Natural killer cell treated with Interleukin-12 subunit alpha and Interleukin-12 subunit beta and Interleukin-15 and Interleukin-18, amount 100 ng/mL, for 72 hours (primary cell): ENCODE measurements at places on chromosomes 13 and 19. TPM values are rescaled to one million over a fixed set of nuclear protein-coding genes. Genes with fewer than 3 reads are reported as not detected.

Gene CLIP3
- 0.78 TPM for total RNA-seq

- no peak overlapping the region for H3K4me3 ChIP-seq
- H3K36me3 ChIP-seq: no peaks in the 10 kb centered on the region
- peaks cover 9% of the 10 kb centered on the region for H3K27me3 ChIP-seq
- H3K27ac ChIP-seq: no peak overlapping the region
These were observed 62.0 kb downstream of the GPR12 start for GRCh38 chr13:26698392-26699196.

Gene NRTN
- total RNA-seq: not detected

Gene PSG1
- total RNA-seq: not detected

- H3K4me1 ChIP-seq: no peaks in the 10 kb centered on the region
- H3K27ac ChIP-seq: no peak overlapping the region
These were observed 347.6 kb downstream of the OXGR1 start for GRCh38 chr13:96646515-96647211.

DNA sequence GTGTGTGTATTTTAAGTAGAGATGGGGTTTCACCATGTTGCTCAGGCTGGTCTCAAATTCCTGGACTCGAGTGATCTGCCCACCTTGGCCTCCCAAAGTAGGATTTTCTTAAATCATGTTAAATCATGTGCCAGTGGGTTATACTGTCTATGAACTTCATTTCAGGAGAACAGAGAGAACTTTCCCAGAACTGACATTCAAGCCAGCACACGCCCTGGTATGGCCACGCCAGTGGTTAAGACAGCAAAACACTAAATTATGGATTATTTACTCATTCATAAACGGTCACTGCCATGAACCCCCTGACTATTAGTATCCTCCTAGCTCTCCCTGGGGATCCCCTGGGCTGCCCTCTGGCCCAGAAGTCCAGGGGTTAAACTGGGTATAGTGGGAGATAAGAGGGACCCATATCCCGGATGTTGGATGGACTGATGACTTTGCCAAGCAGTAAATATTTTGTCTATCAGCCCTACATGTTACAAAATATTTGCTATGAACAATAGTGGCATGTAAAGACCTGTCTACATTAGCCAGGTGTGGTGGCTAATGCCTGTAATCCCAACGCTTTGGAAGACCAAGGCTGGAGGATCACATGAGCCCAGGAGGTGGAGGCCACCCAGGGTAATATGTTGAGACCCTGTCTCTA, 16.1 kb upstream of the STRN4 start:
- H3K36me3 ChIP-seq: no peaks in the 10 kb centered on the region
- H3K4me3 ChIP-seq: no peak overlapping the region
- H3K27ac ChIP-seq: no peak overlapping the region
- H3K4me1 ChIP-seq: peaks cover 7% of the 10 kb centered on the region

DNA sequence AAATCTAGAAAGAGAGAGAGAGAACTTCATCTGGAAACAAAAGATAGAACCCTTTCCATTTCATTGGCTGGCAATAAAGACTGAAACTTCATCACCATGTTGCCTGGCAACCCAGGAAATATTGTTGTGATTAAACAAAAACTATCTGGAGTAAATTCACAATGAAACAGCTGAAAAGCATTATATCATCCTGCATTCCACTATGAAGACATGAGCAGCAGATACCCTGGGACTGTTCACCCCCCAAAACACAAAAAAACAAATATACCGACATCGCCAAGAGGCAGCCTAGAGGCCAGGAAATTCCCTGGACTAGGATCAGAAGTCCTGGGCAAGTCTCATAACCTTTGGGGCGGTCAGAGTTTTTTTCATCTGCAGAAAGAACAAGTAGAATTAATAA, 158.3 kb downstream of the FOXO1 start:
- H3K36me3 ChIP-seq: no peaks in the 10 kb centered on the region
- no peak overlapping the region for H3K4me3 ChIP-seq
- DNase-seq: no peak
- peaks cover 8% of the 10 kb centered on the region for H3K27me3 ChIP-seq

DNA sequence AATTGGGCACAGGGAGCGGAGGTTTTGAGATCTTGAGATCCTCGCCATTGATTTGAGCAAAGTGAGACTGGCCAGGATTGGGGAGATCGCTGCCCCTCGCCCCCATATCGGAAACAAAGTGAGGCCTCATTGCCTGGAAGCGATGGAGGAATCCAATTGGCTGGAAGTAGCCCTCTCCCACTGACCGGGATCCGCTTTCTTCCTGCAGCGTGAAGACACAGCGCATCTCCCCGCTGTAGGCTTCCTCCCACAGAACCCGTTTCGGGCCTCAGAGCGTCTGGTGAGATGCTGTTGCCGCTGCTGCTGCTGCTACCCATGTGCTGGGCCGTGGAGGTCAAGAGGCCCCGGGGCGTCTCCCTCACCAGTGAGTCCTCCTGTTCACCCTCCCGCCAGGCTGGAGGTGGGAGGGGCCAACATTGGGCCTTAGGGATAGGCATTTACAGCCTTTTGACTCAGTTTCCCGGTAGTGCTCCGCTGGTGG, 438 bp downstream of the PRKCSH start:
- peaks cover 21% of the 10 kb centered on the region for H3K4me1 ChIP-seq
- H3K27me3 ChIP-seq: no peaks in the 10 kb centered on the region
- peak overlapping the region; percentile 100 for H3K4me3 ChIP-seq
- peak; percentile 56 for DNase-seq

Gene OR7A5
- not detected for total RNA-seq

DNA sequence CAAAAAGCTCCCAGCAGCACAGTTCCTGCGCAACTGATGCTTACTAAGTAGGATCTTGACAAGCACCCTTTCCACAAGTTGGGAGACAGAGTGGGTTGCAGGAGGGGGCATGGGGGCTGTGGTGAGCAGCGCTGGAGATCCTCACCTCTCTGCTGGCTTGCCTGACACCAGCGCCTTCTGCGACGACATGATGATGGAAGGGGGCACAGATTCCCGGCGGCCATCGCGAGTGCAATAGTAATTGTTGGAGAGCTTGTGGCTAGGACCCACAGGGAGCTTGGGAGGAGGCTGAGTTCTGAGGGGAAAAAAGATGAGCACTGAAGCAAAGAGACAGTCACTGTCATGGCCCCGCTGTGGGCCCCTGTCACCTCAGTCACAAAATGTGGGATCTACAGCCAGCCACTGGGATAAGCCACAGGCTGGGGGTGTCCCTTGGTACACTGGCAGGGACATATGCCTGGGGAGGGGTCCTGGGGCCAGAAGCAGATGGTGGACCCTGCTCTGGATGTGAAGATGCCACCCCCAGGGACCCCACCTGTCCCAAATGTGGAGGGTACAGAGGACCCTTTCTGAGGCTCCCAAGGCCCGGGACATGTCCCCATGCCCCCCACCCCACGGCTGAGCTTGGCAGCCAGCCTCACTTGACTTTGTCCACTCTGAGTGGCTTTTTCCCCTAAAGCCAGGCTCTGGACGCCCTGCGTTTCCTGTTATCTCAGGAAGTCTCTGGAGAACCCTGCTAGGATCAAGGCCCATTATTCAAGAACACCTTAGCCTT, 4.6 kb downstream of the NDUFA7 start:
- H3K27me3 ChIP-seq: no peaks in the 10 kb centered on the region
- H3K27ac ChIP-seq: no peak overlapping the region
- DNase-seq: peak; percentile 41
- peaks cover 14% of the 10 kb centered on the region for H3K4me1 ChIP-seq
- H3K4me3 ChIP-seq: no peak overlapping the region

Gene IZUMO2
- total RNA-seq: not detected

- H3K36me3 ChIP-seq: no peaks in the 10 kb centered on the region
- no peak overlapping the region for H3K27ac ChIP-seq
- DNase-seq: no peak
- no peaks in the 10 kb centered on the region for H3K27me3 ChIP-seq
- no peaks in the 10 kb centered on the region for H3K4me1 ChIP-seq
- no peak overlapping the region for H3K4me3 ChIP-seq
These were observed 1192.2 kb downstream of the EFNB2 start for GRCh38 chr13:105343134-105343806.

Gene COL4A1
- not detected for total RNA-seq

Gene ACP7
- not detected for total RNA-seq

DNA sequence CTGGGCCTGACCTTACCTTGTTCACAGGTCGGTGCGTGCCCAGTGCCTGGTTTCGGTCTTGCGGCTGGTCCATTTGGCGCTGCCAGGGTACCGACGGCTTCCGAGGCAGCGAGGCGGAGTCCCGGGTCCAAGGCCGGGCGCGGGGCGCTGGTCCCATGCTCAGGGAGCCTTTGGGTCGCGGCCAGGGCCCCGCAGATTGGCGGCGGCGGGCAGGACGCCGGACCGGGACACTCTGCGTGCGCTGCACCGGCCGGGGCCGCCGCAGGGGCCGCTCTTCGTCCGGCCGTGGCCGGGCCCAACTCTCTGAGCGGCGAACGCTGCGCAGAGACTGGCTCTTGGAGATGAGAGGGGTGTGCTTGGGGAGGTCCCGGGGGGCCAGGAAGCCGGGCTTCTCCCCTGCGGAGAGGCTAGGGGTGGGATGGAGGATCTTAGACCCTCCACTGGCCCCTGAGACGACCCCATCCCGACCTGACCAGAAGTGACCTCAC, 3.4 kb upstream of the WIZ start:
- H3K27me3 ChIP-seq: no peaks in the 10 kb centered on the region
- no peak for DNase-seq
- H3K27ac ChIP-seq: no peak overlapping the region
- H3K4me3 ChIP-seq: no peak overlapping the region
- H3K4me1 ChIP-seq: peaks cover 37% of the 10 kb centered on the region

Gene PSG7
- not detected for total RNA-seq

- H3K36me3 ChIP-seq: no peaks in the 10 kb centered on the region
- H3K4me1 ChIP-seq: no peaks in the 10 kb centered on the region
- no peak for DNase-seq
- H3K27ac ChIP-seq: no peak overlapping the region
These were observed 26.3 kb downstream of the STARD13 start for GRCh38 chr13:33259296-33259695.

- DNase-seq: no peak
- no peak overlapping the region for H3K27ac ChIP-seq
- H3K27me3 ChIP-seq: no peaks in the 10 kb centered on the region
- H3K4me1 ChIP-seq: no peaks in the 10 kb centered on the region
- peaks cover 5% of the 10 kb centered on the region for H3K36me3 ChIP-seq
- H3K4me3 ChIP-seq: no peak overlapping the region
These were observed 1104.9 kb upstream of the SLC10A2 start for GRCh38 chr13:104170980-104171555.

Gene FAM216B
- not detected for total RNA-seq

DNA sequence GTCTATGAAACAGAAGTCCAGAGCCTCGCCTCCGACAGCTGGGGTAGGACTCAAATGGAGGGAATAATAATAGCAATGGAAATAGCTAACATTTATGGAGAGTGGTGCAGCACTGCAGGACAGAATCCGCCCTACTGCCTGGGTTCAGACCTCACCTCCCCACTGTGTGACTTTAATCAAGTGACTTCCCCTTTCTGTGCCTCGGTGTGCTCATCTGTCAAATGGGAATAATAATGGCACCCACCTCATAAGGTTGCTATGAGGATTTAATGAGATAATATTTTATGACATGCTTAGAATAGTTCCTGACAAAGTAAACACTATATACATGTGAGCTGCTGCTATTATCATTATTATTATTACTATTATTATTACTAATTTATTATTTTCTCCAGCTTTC, 3.2 kb downstream of the LRFN1 start:
- H3K27ac ChIP-seq: no peak overlapping the region
- no peaks in the 10 kb centered on the region for H3K27me3 ChIP-seq
- H3K36me3 ChIP-seq: no peaks in the 10 kb centered on the region
- peaks cover 22% of the 10 kb centered on the region for H3K4me1 ChIP-seq
- DNase-seq: no peak

Gene NDUFA11
- total RNA-seq: 170 TPM

DNA sequence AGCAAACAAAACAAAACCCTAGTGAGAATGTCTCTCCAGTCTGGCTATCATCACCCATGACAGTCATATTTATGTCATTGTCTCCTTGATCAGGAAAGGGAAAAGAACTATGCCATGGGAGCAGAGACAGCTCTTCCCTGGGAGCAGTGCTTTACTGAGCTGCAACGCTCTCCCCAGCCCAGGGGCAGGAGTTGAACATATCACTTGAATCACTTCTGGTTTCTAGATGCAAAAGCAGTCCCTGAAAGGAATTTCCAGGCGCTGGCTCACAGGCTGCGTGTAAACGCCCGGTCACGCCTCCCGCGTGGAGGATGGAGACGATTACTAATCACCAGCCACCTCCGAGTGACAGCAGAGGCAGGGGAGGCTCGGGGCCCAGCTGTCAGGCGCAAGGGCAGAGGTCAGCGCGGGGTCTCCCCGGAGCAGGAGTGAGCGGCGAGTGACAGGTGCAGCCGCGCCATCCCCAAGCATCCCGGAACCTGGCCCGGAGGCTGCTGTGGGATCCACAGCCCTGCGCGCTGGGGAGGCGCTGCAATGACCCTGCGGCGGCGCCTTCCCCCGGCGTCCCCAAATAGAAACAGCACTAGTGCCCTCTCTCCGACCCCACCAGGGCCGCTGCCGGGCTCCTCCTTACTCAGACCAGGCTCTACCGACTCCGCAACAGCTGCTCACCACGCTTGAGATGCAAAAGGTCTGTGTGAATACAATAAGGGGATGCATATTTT, 23.5 kb upstream of the DCLK1 start:
- peaks cover 2% of the 10 kb centered on the region for H3K27me3 ChIP-seq
- peaks cover 11% of the 10 kb centered on the region for H3K36me3 ChIP-seq
- no peak overlapping the region for H3K27ac ChIP-seq
- H3K4me1 ChIP-seq: no peaks in the 10 kb centered on the region
- no peak overlapping the region for H3K4me3 ChIP-seq

Gene MBD3L3
- not detected for total RNA-seq

DNA sequence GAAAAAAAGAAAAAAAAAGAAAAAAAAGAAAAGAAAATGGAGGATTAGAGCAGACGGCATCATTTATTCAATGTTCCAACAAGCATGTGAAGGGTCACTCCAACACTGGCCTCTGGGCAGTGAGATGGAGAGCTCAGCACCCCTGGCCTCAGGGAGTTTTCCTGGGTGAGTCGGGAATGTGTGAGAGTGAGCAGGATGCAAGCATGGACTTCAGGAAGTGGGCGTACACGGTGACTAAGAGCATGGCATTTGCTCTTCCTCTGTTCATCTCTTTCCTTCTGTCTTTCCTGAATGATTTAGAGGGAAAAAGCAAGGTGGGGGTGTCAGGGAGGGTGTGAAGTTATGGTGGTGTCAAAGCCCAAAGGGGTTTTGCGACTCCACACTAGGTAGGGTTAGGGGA, 682 bp upstream of the CABP5 start:
- no peak overlapping the region for H3K4me3 ChIP-seq
- DNase-seq: no peak

DNA sequence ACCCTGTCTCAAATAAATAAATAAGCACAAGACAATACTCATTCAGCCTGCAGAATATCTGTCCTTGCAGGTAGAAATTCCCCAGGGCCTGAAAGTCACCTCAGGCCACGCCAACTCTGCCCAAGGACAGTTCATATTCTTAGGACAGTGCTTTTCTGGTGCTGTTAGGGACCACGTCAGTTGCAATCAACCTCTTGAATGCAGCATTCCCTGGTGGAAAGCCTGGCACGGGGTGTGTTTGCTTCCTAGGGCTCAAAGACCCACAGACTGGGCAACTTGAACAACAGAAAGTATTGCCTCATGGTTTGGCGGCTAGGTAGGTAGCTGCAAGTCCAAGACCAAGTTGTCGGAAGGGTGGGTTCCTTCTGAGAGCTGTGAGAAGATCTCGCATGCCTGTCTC, 160.3 kb downstream of the KCTD15 start:
- peaks cover 17% of the 10 kb centered on the region for H3K27me3 ChIP-seq
- DNase-seq: no peak
- no peaks in the 10 kb centered on the region for H3K4me1 ChIP-seq
- no peak overlapping the region for H3K27ac ChIP-seq
- no peak overlapping the region for H3K4me3 ChIP-seq

Gene VSTM2B
- total RNA-seq: not detected

Gene GADD45B
- 784 TPM for total RNA-seq

Gene ADGRE2
- 4.6 TPM for total RNA-seq
